ENCODE measurements at places on chromosomes 3 and 15. TPM values are rescaled to one million over a fixed set of nuclear protein-coding genes. Genes with fewer than 3 reads are reported as not detected.

GCSAM gene
- 40.1 TPM for total RNA-seq

DNA sequence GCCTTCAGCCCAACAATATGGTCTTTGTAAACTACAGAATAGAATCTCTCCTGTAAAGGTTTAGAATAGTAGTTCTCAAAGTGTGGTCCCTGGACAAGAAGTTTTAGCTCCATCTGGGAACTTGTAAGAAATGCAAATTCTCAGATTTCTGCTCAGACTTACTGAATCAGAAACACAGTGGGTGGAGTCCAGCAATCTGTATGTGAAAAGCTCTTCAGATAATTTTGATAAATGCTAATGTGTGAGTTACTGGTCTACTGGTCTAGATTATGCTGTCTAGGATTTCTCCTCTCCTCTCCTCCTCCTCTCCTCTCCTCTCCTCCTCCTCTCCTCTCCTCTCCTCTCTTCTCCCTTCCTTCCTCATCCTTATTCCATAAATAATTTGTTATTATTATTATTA, 57.5 kb downstream of the RBMS3 start:
- no peak for DNase-seq
- no peak overlapping the region for H3K27ac ChIP-seq
- no peak overlapping the region for H3K4me3 ChIP-seq
- H3K36me3 ChIP-seq = no peaks in the 10 kb centered on the region

CACNA2D2 gene
- total RNA-seq = 0.57 TPM

- H3K4me3 ChIP-seq = no peak overlapping the region
- H3K36me3 ChIP-seq = no peaks in the 10 kb centered on the region
- H3K27ac ChIP-seq = no peak overlapping the region
- no peaks in the 10 kb centered on the region for H3K4me1 ChIP-seq
- H3K27me3 ChIP-seq = no peaks in the 10 kb centered on the region
- no peak for DNase-seq
Measured at GRCh38 chr3:70000563-70001081, 1.1 kb downstream of the SAMMSON start.

DNA sequence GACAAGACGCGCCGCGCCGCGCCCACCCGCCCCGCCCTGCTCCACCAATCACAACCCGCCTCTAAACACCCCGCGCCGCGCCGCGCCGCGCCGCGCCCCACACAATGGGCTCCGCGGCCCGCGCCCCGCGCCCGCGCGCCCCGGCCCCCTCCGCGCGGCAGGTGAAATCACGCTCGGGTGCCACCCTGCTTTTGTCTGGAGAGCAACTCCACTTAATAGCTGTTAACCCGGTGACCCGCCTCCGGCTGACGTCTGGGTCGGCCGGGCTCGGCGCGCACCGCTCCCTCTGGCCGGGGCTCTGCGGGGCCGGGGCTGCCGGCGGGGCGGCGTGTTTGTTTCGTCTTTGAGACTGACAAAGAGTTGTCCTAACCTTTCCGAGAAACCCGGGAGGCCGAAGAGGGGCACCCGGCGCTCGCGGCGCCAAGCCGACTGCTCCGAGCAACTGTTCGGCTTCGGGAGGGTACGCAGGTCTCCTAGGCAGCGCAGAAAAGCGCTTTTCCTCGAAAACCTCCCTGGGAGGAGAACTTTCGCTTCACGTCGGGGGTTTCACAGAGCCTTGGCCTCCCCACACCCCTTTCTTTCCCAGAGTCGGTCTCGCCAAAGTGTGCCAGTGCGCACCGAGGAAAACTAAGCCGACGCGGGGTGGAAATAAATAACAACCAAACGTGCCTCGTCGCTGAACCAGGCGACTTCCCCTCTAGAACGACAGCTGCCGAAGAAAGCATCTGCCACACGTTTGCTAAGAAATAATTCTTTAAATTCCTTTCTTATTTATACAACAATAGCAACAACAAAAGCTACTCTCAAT, 518.4 kb downstream of the FOXP1 start:
- H3K27me3 ChIP-seq = no peaks in the 10 kb centered on the region
- peak overlapping the region; percentile 59 for H3K4me3 ChIP-seq
- H3K27ac ChIP-seq = peak overlapping the region; percentile 86
- no peaks in the 10 kb centered on the region for H3K36me3 ChIP-seq
- DNase-seq = no peak
- H3K4me1 ChIP-seq = peaks cover 27% of the 10 kb centered on the region

SH2D7 gene
- total RNA-seq = 0.05 TPM

SAMMSON gene
- total RNA-seq = under 0.01 TPM

DNA sequence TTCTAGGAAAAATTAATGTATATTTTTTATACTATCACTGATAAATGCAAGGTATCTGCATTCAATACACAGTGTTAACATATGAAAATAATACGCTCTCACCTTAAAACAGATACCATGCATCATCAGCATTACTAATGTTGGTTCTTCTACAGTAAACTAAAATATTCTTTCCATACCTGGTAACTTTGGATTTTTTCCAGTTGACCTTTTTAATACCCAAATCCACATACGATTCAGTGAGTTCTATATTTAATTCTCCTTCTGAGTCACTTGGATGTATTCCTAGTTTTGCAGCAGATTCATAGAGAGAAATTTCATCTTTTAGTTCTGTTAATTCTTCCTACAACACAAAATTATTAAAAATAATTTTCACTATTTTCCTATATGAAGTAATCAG, 29.9 kb downstream of the CEP152 start:
- H3K4me3 ChIP-seq = no peak overlapping the region
- no peak for DNase-seq
- no peaks in the 10 kb centered on the region for H3K4me1 ChIP-seq
- H3K36me3 ChIP-seq = peaks cover 27% of the 10 kb centered on the region

WDR93 gene
- 0.09 TPM for total RNA-seq

DNA sequence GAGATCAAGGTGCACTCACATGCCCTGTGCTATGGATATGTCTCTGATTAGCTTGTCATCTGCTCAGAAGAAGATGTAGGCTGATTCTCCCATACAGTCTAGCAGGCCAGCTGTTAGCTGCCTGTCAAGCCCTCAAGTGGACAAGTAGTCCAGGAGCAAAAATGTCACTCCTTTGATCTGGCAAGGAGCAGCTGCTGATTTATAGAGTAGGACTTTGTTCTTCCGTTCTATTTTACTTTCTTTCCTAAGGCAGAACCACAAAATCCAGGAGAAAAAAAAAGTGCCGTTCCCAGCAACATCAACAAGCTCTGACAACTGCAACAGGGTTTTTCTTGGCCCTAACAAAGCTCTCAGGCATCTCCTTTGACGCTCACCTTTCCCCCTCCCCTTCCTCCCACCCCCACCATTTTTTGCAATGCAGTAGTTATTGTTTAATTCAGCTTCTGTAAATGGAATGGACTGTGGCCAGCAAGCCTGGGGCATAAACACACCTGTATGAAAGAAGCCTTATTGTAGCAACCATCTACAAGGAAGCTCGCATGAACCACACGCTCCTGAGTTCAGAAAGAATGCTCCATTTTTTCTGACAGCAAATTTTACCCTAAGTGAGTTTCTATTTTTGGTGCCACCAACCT, 196.3 kb downstream of the MEIS2 start:
- DNase-seq = no peak
- no peaks in the 10 kb centered on the region for H3K27me3 ChIP-seq
- no peak overlapping the region for H3K4me3 ChIP-seq
- no peaks in the 10 kb centered on the region for H3K36me3 ChIP-seq
- H3K27ac ChIP-seq = no peak overlapping the region
- no peaks in the 10 kb centered on the region for H3K4me1 ChIP-seq

GRCh38 chr3:192373586-192373985, 353.8 kb downstream of the FGF12 start:
- H3K4me1 ChIP-seq = no peaks in the 10 kb centered on the region
- H3K27me3 ChIP-seq = no peaks in the 10 kb centered on the region

DNA sequence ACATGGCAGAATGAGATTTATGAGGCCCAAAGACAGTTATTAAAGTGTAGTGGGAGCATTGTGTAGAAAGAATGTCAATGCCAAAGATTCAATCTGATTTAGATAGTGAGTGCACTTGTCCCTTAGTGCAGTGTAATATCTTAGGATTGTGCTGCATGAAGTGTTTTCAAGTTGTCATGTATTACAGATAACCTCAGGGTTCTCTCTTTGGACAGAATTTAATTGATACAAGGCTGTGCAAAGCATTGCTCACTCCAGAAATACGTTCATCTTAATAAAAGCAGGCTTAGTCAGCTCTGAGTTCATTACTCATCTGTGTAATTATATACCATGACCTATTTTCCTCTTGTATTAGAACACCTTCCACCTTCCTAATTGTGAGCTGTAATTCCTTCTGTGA, 16.0 kb upstream of the GPR171 start:
- DNase-seq = no peak
- no peak overlapping the region for H3K4me3 ChIP-seq
- H3K36me3 ChIP-seq = no peaks in the 10 kb centered on the region
- H3K27ac ChIP-seq = no peak overlapping the region
- H3K4me1 ChIP-seq = no peaks in the 10 kb centered on the region
- no peaks in the 10 kb centered on the region for H3K27me3 ChIP-seq

- H3K36me3 ChIP-seq = no peaks in the 10 kb centered on the region
- H3K27me3 ChIP-seq = no peaks in the 10 kb centered on the region
- H3K4me3 ChIP-seq = no peak overlapping the region
- H3K4me1 ChIP-seq = peaks cover 4% of the 10 kb centered on the region
- H3K27ac ChIP-seq = no peak overlapping the region
Measured at GRCh38 chr3:123716411-123716810, 131.6 kb upstream of the HACD2 start.

GOLIM4 gene
- 8.8 TPM for total RNA-seq

- no peak overlapping the region for H3K4me3 ChIP-seq
- H3K27ac ChIP-seq = no peak overlapping the region
- H3K4me1 ChIP-seq = no peaks in the 10 kb centered on the region
Measured at GRCh38 chr3:54936561-54936960, 8.7 kb upstream of the LRTM1 start.

PLSCR2 gene
- total RNA-seq = 0.28 TPM

ST8SIA2 gene
- total RNA-seq = 2.1 TPM

AQP9 gene
- 0.42 TPM for total RNA-seq

All from thymus (tissue), 14 donors.